NAMALWA (cell line): ENCODE measurements at places on chromosomes 1 and 21.

DNA sequence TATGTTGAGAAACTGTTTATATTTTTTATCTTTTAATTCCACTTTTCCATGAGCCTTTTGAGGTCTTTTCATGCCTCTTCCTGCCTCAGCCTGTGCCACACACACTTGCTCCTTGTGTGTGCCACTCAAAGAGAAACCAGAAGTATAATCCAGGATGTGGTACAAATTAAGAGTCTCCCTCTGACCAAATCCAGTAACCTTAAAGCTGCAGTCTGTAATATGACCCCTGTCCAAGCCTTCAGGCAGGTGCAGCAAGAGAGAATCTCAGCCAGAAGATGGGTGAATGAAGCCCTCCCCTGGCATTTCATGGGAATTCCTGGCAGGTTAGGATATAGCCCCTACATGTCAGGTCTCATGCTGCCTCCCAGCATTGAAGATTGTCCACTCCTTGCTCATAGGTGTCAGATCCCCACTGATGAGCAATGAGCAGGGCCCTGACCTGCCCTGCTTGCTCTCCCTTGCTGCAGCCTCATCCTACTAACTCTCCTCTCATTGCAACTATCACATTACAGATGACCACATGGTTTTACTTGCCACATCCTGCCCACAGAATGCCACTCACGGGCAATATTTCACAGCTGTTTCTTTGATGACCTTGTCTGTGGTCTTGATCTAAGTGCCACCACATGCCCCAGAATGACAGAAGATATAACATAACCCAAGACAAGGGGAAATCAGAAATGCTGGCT, 169.3 kb downstream of the SEC16B start:
- no peak for DNase-seq

- no peak for DNase-seq
These were observed 22.4 kb downstream of the DSTYK start for GRCh38 chr1:205189131-205189530.

- no peak for DNase-seq
These were observed 50.3 kb upstream of the USP1 start for GRCh38 chr1:62386351-62387121.

- no peak for DNase-seq
These were observed 101.3 kb downstream of the DISP1 start for GRCh38 chr1:222916100-222916499.

- DNase-seq = no peak
These were observed 15.3 kb downstream of the NAV1 start for GRCh38 chr1:201554190-201554600.

DNA sequence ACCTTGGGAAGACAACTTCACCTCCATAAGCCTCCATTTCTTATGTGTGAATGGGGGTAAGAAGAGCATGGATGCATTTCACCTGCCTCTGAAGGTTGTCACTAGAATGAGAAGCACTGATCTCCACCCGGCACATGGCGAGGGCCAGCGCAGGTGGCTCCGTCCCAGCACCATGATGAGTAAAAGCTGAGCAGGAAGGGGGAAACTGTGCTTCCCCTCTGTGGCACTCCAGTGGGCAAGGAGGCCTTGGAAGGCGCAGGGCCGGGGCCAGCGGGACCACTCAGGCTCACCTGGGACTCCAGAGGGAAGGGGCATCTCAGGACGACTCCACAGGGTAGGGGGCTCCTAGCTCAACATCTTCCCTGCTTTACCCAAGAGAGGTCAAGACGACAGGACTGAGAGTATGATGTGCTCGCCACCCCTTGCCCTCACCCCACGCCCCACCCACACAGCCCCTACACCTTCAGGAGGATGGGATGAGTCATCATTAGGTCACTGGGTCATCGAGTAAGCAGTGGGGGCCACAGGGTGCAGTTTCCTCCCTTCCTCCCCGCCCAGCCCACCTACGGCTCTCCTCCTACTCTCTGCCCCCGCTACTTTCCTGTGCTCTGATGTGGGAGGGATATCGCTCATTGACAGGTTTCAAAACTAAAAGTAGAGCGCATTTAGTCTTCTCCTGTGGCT, 112.1 kb downstream of the HIVEP3 start:
- no peak for DNase-seq

GRCh38 chr1:207822124-207822601, 70.3 kb downstream of the CD46 start:
- peak; percentile 73 for DNase-seq
